T-helper 17 cell (primary cell): ENCODE measurements at places on chromosomes 2 and 18.

- no peak for DNase-seq
These were observed 155.8 kb upstream of the LRP1B start for GRCh38 chr2:142286618-142287017.

GRCh38 chr2:16012626-16013358 is 72.4 kb downstream of the MYCN start:
- DNase-seq: no peak

GRCh38 chr18:58547864-58548263 is 81.0 kb downstream of the ALPK2 start:
- DNase-seq: no peak

GRCh38 chr2:70009762-70010575 is 48.5 kb upstream of the ASPRV1 start:
- no peak for DNase-seq

DNA sequence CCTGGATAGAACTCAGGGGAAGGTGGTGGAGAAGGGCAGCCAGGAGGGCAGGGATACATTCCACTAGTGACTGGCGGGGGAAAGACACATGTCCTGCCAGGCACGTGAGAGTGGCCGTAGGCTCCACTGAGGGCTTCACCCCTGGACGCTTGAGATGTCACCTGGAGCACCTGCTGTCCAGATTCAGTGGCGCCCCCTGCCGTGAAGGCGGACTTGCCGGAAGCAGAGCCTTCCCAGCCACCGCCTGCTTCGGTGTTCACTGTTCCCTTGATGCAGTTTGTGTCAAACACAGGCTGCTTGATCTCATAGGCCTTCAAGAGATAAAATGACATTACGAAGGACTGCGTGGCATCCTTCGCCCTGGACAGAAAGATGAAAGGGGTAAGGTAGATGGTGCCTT is 335.3 kb downstream of the ZNF521 start:
- DNase-seq: no peak

DNA sequence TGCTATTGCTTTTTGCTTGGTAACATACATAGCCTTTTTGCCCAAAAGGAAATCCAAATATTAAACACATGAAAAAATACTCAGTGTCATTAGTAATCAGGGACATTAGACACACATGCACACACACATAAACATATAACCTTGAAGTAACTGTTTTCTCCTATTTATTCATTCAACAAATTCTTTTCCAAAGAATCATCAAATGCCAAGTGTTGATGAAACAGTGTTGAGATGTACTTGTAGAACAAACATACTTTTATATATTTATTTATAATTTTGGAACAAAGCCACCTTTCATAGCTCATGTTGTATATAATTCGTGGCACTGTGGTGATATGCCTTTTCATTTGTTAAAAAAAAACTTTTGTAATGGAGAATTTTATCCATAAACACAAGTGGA is 81.0 kb downstream of the APLF start:
- no peak for DNase-seq

GRCh38 chr2:17196380-17196779 is 321.9 kb downstream of the RAD51AP2 start:
- no peak for DNase-seq

DNA sequence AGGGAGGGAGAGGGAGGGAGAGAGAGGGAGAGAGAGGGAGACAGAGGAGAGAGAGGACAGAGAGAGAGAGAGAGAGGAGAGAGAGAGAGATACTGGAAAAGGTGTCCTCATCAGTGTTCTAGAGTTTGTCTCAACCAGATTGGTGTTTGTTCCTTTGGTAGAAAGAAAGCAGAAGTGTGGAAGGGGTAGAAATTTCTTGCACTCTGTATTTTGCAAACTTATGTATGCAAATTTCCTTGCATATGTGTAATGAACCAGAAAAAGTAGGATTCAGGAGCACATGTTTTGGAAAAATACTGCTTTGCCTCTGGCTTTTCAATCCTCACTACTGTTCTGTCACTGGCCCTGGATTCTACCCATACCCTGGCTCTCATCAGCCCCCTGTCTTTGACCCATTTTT is 1.1 kb upstream of the SP140 start:
- DNase-seq: no peak

GRCh38 chr2:215832791-215833190 is 180.6 kb downstream of the MREG start:
- DNase-seq: no peak

- no peak for DNase-seq
These were observed 125.6 kb upstream of the HS6ST1 start for GRCh38 chr2:128444121-128444771.

DNA sequence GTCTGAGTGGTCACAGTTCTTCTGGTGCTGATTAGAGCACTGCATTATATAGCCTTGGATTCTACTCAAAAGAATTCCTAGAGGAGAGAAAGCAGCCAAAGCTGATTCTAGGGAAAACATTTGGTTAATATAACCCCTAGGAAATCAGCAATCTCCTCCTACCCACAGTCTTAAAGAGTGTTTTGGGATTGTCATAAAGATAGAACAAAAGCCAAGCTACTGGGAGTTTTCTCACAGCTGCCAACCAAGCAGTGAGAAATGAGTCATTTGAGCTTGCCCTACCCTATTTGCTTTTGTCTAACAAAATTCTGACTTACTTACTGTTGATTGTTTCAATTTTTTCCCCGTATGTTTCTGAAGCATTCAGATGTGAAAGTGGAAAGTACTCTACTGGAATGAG is 469.3 kb downstream of the PLCL1 start:
- DNase-seq: no peak

DNA sequence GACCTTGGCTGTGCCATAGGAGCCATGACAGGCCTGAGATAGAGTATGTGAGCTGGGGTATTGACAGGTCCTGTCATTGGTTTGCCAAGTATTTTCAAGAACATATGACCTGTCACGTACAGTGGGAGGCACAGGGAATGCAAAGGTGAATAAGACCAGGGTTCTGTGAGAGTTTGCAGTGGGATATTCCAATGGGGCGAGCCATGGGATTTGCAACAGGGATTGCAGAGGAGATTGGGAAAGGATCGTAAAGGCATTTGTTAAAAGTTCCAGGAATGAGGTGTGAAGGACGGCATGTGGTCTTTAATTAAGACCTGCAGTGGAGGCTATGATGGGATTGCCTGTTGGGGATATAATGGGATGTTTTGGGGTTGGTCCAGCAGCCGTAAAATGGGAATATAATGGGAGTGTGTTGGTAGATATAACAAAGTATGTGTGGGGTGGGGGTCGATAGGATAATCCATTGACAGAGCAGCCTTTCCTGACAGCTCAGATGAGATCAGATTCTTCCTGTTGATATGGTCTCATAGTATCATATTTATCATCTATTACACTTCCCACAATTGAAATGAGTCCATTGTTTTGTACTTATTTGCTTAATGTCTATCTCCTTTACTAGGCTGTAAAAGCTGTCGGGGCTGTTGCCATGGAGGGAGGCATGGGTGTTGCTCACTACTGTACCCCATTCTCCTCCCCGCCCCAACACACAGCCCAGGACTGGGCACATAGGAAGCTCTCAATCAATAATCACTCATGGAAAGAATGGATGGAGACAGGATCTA is 38.1 kb downstream of the PKDCC start:
- DNase-seq: no peak

GRCh38 chr2:136238286-136239078 is 120.5 kb upstream of the CXCR4 start:
- peak; percentile 39 for DNase-seq

- no peak for DNase-seq
These were observed 69.9 kb upstream of the L3MBTL4 start for GRCh38 chr18:6484659-6485058.

DNA sequence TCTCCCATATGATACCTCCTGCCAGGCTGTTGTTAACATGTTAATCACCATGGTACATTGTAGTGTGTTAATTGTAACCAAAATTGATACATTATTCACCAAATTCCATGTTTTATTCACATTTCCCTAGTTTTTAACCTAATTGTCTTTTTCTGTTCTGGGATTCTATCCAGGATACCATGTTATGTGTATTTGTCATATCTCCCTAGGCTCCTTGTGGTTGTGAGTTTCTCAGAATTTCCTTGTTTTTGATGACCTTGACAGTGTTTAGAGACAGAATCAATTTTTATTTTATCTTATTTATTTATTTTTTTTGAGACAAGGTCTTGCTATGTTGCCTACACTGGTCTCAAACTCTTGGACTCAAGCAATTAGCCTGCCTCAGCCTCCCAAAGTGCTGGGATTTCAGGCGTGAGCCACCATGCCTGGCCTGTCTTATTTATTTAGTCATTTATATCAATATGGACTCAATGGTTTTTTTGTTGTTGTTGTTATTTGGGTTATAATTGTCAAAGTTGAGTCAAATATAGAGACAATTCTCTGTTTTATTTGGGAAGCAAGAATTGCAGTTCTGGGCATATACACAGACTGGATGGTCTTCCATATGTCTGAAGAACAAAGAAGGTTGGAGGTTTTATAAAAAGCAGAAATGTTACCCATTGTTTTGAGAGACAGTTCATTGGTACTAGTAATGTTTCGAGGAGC is 42.6 kb downstream of the INPP4A start:
- DNase-seq: no peak

GRCh38 chr2:233705911-233706506 is 6.7 kb upstream of the UGT1A5 start:
- no peak for DNase-seq
